ENCODE measurements at places on chromosomes 6 and 20. TPM values are rescaled to one million over a fixed set of nuclear protein-coding genes. Genes with fewer than 3 reads are reported as not detected.

GRCh38 chr20:21703717-21704407, 1.6 kb upstream of the PAX1 start:
- no peak overlapping the region for H3K4me3 ChIP-seq
- no peak overlapping the region for H3K27ac ChIP-seq
- no peak for DNase-seq
- no peaks in the 10 kb centered on the region for H3K4me1 ChIP-seq

DNA sequence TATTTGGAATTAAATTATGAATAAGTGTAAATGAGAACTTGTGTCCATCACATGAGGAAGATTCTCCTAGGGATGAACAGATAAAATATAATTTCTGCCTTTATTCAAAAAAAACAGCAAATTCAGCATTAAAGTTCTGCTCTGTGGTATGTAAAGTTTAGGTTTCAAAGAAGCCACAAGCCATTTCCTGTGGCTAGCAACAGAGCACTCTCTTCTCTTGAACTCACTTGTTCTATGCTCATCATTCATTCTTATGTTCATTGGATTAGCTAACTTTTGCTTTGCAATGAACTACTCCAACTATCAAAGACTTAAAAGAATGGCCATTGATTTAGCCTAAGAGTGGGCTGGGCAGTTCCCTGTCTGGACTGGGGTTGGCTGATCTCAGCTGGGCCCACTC, 20.8 kb upstream of the SNRPB2 start:
- no peaks in the 10 kb centered on the region for H3K36me3 ChIP-seq
- no peak overlapping the region for H3K27ac ChIP-seq
- no peaks in the 10 kb centered on the region for H3K4me1 ChIP-seq
- no peaks in the 10 kb centered on the region for H3K27me3 ChIP-seq

DNA sequence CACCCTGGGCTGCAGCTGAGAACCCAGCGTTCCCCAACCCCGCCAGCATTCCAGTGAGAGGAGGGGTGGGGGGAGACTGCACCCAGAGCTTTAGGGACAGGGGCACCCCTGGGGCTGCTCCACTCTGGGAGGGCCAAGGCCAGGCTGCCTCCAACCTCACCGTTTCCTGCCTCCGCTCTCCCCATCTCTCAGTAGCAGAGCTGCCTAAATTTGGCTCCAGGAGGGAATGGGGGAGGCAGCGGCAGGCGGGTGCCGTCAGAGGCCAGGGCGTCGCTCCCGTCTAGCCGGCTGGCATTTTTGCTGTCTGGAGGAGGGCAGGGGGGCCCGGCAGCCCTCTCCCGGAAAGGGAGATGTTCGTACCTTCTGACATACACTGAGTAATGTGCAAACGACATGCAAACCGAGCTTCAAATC, 46.6 kb downstream of the NOL4L start:
- peaks cover 20% of the 10 kb centered on the region for H3K4me1 ChIP-seq
- no peaks in the 10 kb centered on the region for H3K27me3 ChIP-seq
- H3K27ac ChIP-seq, result no peak overlapping the region
- DNase-seq, result no peak

Gene MCCD1
- not detected for total RNA-seq

Gene SMLR1
- total RNA-seq, result not detected

- no peak for DNase-seq
- no peaks in the 10 kb centered on the region for H3K4me1 ChIP-seq
- no peaks in the 10 kb centered on the region for H3K27me3 ChIP-seq
- H3K4me3 ChIP-seq, result no peak overlapping the region
Observed at GRCh38 chr20:48986899-48987298, 59.2 kb upstream of the CSE1L start.
